Stimulated activated CD8-positive, alpha-beta memory T cell treated with anti-CD3 and anti-CD28 coated beads, Interleukin-15, amount 100 ng/mL, for 48 hours (primary cell): ENCODE measurements at places on chromosomes 1 and 21.

DNA sequence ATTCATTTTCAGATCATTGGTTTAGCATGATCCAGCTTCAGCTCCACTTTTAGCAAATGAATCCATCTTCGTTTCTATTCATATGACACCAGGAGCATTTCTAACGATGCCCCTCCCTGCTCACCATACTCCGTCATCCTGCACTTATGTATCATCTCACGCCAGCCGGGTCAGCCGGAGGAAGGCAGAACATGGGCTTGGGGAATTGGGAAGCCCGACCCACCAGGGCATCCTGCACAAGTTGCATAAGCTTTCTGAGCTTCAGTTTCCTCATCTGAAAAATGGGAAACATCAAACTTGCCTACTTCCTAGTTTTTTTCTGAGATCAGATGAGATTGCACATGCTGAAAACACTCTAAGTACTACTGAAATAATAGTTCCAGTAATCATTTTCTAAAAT is 194.7 kb downstream of the AK5 start:
- DNase-seq, result no peak

DNA sequence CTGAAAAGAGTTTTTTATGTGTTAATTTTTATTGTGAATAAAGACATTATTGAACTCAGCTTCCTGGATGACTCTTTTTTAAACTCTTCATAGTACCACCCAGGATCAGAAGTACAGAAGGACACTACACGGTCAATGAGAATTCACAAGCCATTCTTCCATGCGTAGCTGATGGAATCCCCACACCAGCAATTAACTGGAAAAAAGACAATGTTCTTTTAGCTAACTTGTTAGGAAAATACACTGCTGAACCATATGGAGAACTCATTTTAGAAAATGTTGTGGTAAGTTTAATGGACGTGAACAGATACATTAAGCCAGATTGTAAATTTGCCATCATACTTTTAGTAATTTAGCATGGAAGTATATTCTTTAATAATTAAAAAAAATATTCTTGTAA is 249.5 kb downstream of the TPR start:
- DNase-seq, result no peak

- no peak for DNase-seq
These were observed 46.5 kb downstream of the HLX start for GRCh38 chr1:220925707-220926106.

DNA sequence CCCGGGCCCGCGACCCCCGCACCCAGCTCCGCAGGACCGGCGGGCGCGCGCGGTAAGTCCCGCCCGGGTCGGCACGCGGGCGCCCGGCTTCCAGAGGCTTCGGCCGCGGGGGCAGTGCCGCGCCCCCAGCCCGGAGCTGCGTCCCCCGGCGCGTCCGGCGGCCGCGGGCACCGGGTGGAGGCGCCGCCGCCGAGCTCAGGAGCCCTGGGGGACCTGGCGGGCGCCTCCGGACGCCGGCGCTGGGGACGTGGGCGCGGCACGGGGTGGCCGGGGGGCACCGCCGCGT is 227 bp downstream of the NBL1 start:
- DNase-seq, result no peak

GRCh38 chr1:41599912-41600311 is 115.4 kb upstream of the EDN2 start:
- no peak for DNase-seq

- no peak for DNase-seq
These were observed 286.7 kb downstream of the LMX1A start for GRCh38 chr1:165069829-165070228.

DNA sequence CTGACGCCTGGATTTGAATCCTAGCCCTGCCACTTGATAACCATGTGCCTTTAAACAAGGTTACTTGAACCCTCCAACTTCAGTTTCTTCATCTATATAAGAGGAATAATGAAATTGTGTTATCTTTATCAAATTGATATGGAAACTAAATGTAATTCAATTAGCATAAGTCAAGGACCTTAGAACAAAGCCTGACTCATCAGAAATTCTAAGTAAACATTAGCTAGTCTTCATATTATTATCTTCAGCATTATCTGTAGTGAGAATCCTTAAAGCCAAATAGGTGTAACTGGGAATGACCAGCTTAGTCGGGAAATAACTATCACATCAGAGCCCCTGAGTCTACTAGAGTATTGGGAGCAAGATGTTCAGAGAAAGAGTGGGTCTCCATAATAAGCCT is 6.6 kb downstream of the SELL start:
- DNase-seq, result no peak

DNA sequence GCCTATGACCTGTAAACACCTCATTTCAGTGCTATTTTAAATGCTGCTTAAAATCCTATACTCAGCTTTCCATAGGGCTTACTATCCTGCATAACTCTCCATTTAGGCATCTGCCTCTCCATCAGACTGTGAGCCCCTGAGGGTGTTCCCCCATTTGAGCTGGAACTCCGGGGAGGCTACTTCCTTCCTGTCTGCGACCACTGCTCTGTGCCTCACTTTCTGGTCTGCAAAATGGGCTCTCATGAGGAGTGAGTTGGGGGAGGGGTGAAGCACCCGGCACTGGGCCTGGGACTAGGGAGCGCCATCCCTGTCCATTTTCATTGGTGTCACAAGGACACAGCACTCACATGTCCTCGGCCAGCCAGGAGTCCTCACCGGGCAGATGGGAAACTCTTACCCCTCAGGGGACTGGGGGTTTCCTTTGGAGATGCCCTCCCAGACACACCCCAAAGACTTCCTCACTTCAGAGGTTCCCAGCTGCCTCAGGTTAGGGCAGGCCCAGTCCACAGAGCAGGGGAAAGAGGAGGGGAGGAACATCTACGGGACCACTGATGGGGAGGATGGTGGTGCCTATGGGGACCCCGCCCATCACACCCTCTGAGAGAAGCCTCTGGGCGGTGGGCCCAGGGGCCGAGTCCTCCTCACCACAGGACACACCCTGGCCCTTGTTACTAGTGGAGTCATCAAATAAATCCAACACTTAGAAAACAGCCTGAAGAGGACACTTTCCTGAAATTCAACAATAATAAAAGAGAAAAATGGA is 134.9 kb downstream of the MATN1 start:
- no peak for DNase-seq

DNA sequence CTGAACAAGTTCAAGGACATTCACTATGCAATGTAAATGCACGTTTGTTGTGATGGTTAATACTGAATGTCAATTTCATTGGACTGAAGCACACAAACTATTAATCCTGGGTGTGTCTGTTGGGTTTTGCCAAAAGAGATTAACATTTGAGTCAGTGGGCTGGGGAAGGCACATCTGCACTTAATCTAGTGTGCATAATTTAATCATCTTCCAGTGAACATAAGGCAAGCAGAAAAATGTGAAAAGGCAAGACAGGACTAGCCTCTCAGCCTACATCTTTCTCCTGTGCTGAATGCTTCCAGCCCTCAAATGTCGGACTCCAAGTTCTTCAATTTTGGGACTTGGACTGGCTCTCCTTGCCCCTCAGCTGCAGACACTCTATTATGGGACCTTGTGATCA is 40.1 kb downstream of the PRPF38A start:
- DNase-seq, result no peak

GRCh38 chr1:222865718-222866117 is 50.9 kb downstream of the DISP1 start:
- no peak for DNase-seq
